ENCODE measurements at places on chromosomes 3 and 15. TPM values are rescaled to one million over a fixed set of nuclear protein-coding genes. Genes with fewer than 3 reads are reported as not detected.
A peak's percentile ranks its signal among the peaks of the same experiment; 100 is the strongest.

DNA sequence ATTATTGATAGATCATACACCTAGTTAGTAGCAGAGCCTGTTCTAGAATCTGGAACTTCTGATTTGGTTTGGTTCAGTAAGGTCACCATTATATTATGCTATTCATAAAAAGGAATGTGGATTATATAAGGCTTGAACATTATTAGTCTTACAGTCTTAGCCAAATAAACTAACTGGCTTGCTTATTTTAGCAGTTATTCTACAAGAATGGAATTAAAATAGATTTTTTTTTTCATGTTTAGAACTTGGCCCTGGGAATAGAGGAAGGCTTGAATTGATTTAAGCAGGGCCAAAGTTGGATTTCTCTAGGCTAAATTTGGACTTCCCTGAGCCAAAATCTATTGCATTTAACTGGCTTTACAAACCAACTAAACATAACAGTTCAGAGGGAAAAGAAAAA, 24.4 kb downstream of the DTWD1 start:
- DNase-seq, result no peak

- DNase-seq, result no peak
Observed at GRCh38 chr15:35646790-35647189, 100.8 kb upstream of the DPH6 start.

- DNase-seq, result peak; percentile 90
Observed at GRCh38 chr3:20054549-20054987, 14.3 kb downstream of the KAT2B start.

IGF2BP2 gene
- 44.6 TPM for total RNA-seq

- DNase-seq, result no peak
Observed at GRCh38 chr3:112047264-112047663, 12.7 kb downstream of the TMPRSS7 start.

DNA sequence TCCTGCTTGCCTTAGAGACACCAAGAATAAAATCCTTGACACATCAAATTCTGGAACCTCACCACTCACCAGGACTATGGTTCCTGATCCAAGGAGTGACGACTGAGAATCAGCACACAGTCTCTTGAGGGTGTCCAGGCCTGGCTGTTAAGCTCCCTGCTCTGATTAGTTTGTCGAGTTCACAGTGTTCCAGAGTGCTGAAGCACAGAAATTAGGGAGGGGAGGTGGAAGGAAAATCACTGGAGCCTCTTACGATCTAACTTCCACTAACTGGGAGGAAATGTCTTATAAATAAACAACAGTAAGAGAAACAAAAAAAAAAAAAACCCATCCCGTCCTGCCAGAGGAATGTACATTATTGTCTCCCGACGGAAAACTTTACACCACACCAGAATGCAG, 330.2 kb downstream of the TIGIT start:
- peak; percentile 59 for DNase-seq

SENP7 gene
- total RNA-seq, result 8.8 TPM

UNC13C gene
- 0.09 TPM for total RNA-seq

CCK gene
- 0.42 TPM for total RNA-seq

GRCh38 chr3:175743733-175744400, 884.7 kb downstream of the NAALADL2 start:
- peak; percentile 41 for DNase-seq

- DNase-seq, result no peak
Observed at GRCh38 chr3:59388555-59389270, 338.9 kb upstream of the CFAP20DC start.

DNA sequence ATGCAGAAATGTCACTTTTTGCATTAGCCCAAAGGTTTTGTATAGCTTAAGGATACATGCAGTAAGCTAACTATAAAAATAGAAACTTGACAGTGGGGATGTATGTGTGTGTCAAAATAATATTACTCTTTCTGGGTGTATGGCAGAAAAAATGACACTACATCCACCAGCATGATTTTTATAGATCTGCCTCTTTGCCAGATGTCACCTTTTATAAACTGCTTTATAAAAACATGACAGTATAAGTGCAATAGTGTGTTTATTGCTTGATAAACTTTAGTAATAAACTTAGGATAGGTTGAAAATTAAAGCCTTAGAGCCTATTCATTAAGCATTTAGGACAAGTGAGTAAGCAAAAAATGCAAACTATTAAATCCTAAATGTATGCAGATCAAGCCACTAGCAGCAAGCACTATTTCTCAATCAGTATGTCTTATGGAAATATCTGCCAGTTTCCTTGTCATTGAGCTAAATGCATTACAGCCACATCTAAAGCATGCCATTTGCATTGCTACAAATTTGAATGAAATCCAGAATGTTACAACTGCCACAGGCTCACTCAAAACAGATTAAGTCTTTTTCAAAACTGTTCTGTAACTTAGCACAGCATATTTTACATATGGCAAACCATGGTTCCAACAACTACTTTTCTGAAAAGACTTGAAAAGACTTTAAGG, 935.0 kb downstream of the FHIT start:
- no peak for DNase-seq

- DNase-seq, result no peak
Observed at GRCh38 chr3:23203708-23204330, 692 bp downstream of the UBE2E2 start.

DNA sequence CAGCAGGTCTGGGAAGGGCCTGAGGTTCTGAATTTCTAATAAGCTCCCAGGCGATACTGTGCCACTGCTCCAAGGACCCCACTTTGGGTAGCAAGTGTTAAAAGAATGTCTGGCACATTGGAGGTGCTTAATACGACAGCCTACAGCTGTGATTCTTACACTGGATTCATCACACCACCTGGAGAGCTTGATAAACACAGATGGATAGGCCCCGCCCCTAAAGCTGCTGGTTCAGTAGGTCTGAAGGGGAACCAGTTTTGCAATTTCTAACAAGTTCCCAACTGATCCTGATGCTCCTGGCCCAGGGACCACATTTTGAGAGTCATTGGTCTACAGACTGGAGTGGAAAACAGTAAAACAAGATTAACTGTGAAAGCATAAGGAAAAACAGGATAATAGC, 124.8 kb upstream of the ST8SIA2 start:
- no peak for DNase-seq

DNA sequence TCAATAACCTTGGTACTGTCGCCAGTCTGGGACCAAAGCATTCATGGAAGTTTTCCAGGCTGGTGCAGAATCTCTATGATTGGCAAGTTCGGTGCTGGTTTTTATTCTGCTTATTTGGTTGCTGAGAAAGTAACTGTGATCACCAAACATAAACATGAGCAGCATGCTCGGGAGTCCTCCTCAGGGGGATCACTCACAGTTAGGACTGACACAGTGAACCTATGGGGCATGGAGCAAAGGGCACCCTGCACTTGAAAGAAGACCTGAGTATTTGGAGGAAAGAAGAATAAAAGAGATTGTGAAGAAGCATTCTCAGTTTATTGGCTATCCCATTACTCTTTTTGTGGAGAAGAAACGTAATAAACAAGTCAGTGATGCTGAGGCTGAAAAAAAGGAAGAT, 19.1 kb upstream of the EIF2B5 start:
- no peak for DNase-seq

CGNL1 gene
- 0.30 TPM for total RNA-seq

DNA sequence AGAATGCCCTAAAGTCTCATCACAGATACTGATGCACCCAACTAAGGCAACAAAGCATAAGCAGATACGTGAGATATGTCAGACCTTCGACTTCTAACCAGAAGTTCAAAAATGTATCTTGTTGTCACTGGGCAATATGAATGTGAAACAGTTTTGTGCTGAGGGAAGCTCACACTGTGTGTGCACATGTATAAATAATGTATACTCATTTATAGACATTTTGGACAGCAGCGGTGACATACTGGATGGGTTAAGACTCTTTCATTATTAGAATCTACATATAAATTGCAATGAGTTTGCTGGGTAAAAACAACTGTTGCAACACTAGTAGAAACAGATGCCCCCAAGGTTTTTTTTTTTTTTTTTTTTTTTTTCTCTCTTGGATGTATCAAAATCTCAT, 37.9 kb downstream of the TIGIT start:
- no peak for DNase-seq

- no peak for DNase-seq
Observed at GRCh38 chr15:27328608-27329007, 357.6 kb downstream of the GABRG3 start.

DNA sequence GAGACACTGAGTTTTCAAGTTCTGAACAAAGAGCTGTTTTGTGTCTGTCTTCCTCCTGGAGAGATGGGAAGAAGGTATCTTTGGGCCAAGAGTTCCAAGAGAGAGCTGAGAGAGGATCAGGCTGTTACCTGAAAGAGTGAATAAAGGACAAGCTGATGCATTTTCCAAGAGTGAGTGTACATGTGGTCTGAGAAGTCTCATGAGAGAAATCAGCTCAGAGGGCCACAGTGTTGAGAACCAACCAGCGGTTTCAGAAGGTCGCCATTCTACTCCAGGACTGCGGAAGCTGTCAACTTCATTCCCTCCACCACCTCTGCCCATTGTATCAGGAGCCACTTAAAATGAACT, 42.7 kb upstream of the PPP2R3A start:
- no peak for DNase-seq

EPHB1 gene
- total RNA-seq, result 2.5 TPM

- peak; percentile 92 for DNase-seq
Observed at GRCh38 chr3:29065211-29065785, 215.6 kb upstream of the RBMS3 start.

SLC2A2 gene
- not detected for total RNA-seq

GRCh38 chr15:26634319-26634718, 138.5 kb downstream of the GABRB3 start:
- no peak for DNase-seq

GRCh38 chr15:77143191-77143590, 72.3 kb upstream of the TSPAN3 start:
- DNase-seq, result no peak

UROC1 gene
- total RNA-seq, result not detected

DNA sequence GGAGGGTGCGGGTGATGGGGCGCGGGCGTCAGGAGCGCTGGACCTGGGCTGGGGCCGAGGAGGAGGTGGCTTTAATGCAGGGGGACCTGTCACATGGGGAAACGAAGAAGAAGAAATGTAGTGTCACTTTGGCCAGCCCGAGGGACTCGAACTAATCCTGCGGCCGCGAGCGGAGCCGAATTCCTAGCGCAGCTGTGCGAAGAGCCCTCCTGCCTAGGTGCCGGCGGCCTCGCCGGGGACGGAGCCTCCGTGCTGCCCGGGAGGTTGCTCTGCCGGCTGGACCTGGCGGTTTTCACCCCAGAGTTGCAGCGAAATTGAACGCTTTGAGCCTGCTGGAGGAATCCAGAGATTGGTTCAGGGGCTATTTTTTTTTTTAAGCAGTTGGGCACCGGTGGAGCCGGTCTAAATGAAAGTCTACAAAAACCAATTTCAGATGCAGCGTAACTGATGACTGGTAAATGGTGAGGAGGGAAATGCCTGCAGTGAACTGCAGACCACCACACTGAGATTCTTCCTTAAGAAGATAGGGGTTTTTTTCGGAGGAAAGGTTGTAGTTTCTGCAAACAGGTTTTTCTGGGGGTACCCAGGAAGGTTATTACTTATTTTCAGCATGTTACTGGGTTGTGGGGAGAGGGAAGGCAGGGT, 662 bp downstream of the TMEM108 start:
- DNase-seq, result peak; percentile 39

DNA sequence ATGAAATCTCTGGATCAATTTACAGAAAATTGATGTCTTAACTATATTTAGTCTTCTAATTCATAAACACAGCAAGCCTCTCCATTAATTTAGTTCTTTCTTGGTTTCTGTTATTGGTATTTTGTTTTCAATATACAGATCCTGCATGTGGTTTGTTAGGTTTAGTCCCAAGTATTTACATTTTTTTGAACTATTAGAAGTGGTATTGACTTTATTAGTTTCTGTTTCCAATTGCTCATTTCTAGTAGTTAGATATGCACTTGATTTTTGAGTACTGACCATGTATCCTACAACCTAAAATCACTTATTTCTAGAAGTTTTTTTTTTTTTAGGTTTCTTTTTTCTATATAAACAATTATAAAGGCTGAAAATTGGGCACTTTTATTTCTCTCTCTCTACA, 335.9 kb downstream of the CHST2 start:
- no peak for DNase-seq

DNA sequence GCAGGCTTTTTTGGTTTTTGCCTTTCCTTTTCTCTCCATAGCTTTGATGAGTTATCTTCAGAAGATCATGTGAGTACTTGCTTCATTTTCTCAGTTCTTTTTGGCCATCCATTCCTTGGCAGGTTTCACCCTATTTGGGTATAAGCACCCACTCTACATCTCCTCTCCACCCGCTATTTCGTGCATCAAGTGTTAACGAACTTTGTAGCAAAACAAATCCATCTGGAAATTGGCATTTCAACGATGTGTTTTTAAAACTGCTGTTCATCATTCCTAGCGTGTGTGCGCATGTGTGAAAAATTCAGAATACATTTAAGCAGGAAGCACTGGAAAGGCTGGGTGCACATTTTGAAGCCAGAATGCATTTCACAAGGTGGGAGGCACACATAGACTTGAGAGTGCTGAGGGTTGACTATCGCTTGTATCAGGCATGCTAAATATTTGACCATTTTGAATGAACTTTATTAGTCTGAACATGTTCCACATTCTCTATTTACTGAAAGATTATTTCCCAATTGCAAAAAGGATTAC, 89.7 kb upstream of the FHIT start:
- no peak for DNase-seq

DNA sequence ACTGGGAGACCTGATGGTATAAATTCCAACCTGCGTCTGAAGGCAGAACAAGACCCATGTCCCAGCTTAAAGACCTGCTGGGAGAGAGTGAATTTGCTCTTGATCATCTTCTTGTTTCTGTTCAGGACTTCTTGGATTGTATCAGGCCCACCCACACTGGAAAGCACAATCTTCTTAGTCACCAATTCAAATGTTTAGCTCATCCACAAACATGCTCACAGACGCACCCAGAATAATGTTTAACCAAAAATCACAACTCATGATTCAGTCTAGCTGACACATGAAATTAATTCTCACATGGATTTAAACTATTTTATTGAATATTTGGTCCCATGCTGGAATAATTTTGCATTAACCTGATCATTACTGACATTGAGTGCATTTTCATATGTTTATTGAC, 37.8 kb upstream of the GOLGA6L2 start:
- DNase-seq, result no peak

- DNase-seq, result no peak
Observed at GRCh38 chr15:49471733-49472132, 48.7 kb downstream of the FGF7 start.

DNA sequence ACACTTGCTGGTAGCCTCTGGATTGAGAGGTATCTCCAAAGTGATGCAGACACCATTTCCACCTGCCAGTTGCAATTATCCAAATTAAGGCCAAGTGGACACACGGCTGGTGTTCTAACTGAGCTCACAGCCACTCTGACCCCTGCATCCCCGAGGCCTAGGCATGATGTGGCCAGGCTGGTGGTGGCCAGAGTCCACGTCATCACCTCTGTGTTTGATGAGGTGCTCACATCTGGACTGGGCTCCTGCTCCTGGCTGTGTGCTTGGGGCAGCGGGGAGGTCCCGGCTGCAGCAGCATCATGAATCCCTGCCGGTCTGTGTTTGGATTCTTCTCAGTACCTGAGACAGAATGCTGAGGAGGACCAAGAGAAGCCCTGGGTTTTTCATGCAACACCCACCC, 4.9 kb downstream of the OXTR start:
- no peak for DNase-seq

KLHDC8B gene
- 3.2 TPM for total RNA-seq

LSAMP gene
- total RNA-seq, result 17.6 TPM

GRCh38 chr3:108420926-108421325, 89.5 kb downstream of the MYH15 start:
- DNase-seq, result peak; percentile 77

CLDN16 gene
- 0.74 TPM for total RNA-seq

GRCh38 chr3:37885814-37886213, 24.1 kb downstream of the CTDSPL start:
- no peak for DNase-seq

- no peak for DNase-seq
Observed at GRCh38 chr3:66439666-66440344, 61.0 kb downstream of the LRIG1 start.

- DNase-seq, result peak; percentile 56
Observed at GRCh38 chr15:73325191-73325861, 43.4 kb downstream of the HCN4 start.

Measured in Daoy (cell line).